ENCODE measurements at places on chromosomes 5 and 9.

DNA sequence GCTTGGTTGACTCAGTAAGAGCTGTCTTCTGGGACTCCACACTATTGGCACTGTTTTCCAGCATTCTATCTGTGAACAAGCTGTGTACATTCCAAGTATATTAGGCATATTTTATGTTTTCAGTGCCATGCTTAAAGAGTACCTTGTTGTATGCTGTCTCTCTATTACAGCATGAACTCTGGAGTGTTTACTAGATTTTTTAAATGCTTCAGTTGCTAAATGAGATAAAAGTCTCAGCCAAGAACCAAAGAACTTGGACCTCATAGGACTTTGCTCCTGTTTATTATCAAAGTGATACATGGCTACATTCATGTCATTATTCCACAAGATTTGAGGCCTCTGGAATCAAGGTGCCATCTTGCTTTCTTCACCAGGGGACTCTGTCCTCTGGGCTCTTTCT is 167.2 kb downstream of the C9orf152 start:
- DNase-seq, result no peak

DNA sequence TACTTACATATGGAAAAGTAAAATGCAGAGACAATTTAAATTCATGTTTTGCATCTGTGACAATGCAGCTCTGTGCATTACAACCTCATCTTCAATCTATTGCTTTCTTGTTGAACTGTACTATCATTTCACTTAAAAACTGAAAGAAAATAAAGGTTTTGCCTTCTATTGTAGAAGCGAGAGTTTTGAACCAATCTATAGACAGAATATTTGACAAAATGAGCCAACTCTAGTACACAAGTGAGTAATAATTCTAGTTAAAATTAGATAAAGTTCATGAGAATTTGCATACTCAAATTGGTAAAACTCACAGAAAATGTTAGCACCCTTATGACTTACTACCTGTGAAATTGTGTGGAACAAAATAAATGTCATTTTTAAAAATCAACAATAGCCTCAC is 123.7 kb downstream of the EDIL3 start:
- DNase-seq, result no peak

DNA sequence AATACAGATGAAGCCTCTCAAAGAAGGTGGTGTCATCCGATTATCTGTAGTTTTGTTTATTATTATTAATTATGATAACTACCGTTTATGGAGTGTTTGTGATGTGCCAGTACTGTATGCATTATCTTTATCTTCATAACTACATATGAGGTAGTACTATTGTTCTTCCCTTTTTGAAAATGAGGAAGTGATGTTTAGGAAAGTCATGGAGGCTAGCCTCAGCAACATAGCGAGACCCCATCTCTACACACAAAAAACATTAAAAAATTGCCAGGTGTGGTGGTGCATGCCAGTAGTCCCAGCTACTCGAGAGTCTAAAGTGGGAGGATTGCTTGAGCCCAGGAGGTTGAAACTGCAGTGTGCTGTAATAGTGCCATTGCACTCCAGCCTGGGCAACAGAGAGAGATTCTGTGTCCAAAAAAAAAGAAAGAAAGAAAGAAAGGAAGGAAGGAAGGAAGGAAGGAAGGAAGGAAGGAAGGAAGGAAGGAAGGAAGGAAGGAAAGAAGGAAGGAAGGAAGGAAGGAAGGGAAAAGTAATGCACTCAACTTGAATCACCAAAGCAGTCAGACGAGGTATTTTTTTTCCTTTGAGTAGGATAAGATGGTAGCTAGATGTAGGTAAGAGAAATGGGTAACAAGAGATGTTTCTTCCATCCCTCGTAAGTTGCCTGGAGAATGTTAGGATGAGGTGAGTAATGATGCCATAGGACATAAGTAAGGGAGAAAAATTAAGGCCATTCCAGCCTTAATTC is 47.8 kb downstream of the PAM start:
- DNase-seq, result no peak

GRCh38 chr5:2176581-2176980 is 293.9 kb upstream of the IRX4 start:
- no peak for DNase-seq

GRCh38 chr5:218457-219291 is 554 bp downstream of the SDHA start:
- DNase-seq, result no peak

DNA sequence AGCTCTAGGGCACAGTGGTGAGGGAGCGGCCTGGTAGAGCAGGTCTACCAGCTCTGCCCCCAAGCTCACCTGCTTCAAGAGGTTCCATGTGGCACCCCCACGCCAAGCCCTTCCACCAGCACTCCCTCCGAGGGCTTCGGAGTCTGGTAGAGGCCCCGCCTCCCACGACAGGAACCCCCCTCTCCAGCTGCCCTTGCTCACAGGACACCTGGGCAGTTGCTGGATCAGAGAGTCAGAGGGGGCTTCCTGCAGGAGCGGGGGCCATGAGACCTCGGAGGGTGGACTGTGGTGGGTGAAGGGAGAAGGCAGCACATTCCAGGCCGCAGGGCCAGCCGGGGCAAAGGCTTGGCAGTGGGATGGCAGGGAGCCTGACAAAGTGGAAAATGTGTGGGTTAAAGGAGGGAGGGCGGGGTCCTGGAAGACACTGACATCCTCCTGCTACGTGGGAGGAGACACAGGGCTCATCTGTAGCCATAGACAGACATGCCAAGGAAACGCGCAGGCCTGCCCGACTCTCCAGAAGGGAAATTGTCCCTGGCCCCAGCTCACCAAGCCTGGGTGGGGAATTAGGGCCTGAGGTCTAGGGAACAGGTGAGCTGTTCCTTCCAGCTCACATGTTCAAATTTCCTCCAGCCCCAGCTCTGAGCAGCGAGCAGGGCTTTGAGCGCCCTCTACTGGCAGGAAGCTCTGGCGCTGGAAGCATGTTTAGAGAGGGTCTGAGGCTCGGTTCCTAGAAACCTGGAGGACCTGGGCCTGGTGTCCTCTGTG is 74.2 kb downstream of the NTNG2 start:
- peak; percentile 59 for DNase-seq

DNA sequence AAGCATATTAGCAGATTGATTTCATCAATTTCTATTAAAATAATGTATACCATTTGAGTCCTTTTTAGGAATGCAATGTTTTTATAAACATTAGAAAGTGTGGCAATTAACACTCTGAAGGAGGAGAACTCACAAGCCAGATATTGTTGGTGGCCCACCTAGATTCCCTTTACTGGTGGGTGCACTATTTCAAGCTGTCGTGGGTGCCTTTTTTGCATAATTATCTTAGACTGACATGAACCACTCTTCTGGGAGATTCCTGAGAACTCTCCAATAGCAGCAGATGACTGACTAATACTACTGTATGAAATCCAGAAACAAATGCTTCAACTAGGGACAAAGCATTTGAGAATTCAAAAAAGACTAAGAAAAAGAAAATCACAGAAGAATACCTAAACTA is 526.0 kb downstream of the CDH18 start:
- DNase-seq, result no peak

DNA sequence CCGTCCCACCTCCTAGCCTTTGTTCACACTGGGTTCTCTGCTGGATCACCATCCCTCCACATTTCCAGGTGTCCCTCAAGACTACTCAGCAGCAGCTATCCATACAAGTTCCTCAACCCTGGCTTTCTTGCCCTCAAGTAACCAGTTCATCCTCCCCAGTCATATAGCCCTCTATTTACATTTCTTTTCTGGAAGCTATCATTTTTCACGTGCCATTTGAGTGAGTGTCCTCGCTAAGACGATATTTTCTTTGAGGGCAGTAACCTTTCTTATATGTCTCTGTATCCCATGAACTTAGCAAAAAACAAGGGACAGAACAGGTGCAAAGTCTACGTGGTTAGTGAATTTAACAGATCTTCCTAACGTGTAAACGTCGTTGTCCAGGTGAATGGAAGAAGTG is 29.6 kb upstream of the KCNMB1 start:
- DNase-seq, result no peak

DNA sequence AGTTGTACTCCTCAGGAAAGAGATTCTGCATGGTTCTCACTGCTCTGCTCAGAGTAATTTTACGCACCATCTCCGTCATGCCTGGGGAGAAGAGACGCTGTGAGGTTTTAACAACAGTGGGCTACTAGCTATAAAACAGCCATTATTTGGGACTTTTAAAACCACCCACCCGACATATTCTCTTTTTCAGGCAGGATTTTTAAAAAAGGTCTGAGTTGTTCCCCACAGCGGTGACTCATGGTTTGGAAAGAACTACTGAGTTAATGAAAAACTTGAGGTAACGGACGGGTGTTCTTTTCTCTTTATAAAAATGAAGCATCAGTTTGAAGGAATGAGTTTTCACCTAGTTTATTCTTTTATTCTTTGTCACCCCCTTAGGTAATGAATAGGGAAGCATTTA is 61.3 kb downstream of the TTLL11 start:
- DNase-seq, result no peak

DNA sequence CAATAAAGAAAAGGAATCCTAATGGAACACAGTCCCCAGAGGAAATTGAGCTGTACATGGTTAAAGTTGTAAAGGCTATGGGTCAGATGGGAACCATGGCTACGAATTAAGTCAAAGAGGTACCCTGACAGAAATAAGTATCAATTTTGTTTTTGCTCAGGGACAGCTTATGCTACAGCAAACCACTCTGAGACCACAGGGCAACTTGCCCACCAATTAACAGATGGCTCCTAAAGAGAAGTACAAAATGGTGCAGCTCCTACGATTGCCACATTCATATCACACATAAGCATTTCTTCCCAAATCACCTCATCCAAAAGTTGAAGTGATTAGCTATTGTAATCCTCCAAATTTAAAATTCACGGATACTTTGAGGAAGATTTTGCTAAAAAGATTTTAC is 83.0 kb downstream of the ELAVL2 start:
- no peak for DNase-seq

DNA sequence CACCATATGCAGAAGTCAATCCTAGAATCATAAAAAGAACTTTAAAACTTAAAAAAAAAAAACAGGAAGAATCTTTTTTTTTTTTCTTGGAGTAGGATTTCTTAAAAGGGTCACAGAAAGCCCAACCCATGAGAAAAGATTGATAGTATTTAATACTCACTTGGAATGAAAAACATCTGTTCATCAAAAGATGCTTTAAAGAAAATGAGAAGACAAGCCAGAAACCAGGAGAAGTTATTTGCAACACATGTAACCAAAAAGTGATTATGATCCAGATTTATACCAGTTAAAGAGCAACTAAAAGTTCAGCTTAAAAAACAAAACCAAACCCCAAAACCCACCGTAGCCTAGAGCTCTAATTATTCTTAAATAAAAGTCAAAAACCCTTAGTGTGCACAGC is 69.3 kb downstream of the TLE4 start:
- DNase-seq, result no peak

GRCh38 chr9:106177216-106177615 is 482.9 kb downstream of the TMEM38B start:
- no peak for DNase-seq

GRCh38 chr5:135880278-135880677 is 15.4 kb downstream of the IL9 start:
- no peak for DNase-seq

- no peak for DNase-seq
Measured at GRCh38 chr9:75907923-75908322, 17.4 kb downstream of the PCSK5 start.

- DNase-seq, result no peak
Measured at GRCh38 chr9:137757613-137758029, 120.0 kb upstream of the CACNA1B start.

GRCh38 chr9:105254226-105254625 is 9.8 kb downstream of the SLC44A1 start:
- no peak for DNase-seq

- no peak for DNase-seq
Measured at GRCh38 chr5:132839426-132840301, 9.2 kb upstream of the SHROOM1 start.

- no peak for DNase-seq
Measured at GRCh38 chr5:147417135-147417813, 92.6 kb downstream of the DPYSL3 start.

DNA sequence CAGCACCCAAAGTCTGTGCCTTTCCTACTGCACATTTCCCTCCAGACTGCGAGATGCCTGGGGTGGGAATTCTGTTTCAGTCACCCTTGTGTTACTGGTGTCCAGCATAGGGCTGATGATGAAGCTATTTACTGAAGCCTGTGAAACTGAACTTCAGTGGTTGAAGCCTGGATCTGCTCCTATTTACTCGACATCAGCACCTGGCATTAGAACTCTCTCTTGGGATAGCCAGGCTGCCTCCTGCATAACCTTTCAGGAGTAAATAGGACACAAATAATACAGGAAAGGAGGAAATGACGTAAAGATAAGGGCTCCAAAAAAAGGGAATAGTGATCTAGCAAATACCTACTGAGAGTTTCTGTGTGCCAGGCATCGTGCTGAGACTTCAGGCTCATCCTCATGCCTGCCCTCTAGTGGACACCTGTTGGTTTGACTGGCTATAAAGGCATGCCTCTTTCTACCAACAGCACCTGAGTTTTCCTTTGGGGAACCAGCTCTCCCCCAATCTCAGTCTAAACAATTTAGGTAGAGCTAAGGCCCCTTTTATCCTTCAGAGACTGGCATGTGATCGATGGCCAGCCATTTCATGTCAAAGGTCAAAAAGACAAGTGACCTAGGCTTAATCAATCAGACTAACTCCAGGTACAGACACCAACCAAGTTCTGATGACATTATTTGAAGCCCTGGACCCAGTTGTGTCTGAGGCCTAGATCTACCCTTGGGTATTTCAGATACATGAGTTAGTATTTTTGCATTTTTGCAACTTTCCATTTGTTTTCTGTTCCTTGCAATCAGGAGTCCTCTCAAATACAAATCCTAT is 192.1 kb upstream of the TRIM32 start:
- no peak for DNase-seq

GRCh38 chr5:172680921-172681320 is 39.9 kb downstream of the NEURL1B start:
- DNase-seq, result no peak

DNA sequence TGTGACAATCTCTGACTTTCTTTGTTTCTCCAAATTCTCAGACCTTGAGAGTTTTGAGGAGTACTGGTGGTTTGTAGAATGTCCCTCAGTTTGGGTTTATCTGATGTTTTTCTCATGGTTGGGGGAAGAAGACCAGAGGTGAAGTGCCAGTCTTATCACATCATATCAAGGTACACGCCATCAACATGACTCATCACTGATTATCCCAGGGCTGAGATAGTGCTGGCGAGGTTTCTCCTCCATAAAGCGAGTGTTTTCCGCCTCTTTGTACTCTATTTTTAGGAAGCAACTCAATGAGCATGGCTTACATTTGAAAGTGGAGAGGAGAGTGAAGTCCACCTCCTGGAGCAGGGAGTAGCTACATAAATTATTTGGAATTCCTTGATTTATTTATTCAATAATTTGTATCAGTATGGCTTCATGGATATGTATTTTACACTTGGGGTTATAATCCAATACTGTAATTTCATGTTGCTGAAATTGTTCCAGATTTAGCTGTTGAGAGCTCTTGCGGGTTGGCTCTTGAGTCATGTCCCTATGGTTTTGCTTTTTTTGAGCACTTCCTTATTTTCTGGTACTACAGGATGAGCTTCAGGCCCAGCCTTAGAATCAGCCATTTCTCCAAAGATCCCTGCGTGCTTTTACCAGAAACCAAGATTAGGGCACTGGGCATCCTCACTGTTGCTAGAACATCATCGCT is 23.9 kb downstream of the DCANP1 start:
- no peak for DNase-seq

Data from RWPE2 (cell line).